ENCODE measurements at places on chromosomes 4 and X.

- no peak for DNase-seq
These were observed 51.8 kb downstream of the TASL start for GRCh38 chrX:30525732-30526131.

- peak; percentile 1 for DNase-seq
These were observed 13.7 kb downstream of the PFKFB1 start for GRCh38 chrX:54980334-54980733.

GRCh38 chrX:100939333-100939732 lies 10.6 kb upstream of the XKRX start:
- DNase-seq, result no peak

DNA sequence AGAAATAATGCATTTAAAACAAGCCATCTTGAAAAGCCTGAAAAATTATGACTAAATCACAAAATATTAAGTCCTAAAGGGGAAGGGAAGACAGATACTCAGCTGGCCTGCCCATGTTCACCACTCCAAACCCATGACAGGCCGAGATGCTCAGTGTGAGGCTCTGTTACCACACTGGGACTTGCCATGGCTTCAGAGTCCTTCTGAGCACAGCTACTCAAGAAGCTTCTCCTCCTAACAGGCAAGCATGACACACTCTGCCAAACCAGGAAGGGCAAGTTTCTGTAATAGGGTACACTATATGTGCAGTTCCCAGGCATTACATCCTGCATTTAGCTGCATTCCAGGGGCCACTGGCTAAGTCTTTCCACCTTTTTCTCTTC lies 34.0 kb upstream of the CYBB start:
- DNase-seq, result no peak

DNA sequence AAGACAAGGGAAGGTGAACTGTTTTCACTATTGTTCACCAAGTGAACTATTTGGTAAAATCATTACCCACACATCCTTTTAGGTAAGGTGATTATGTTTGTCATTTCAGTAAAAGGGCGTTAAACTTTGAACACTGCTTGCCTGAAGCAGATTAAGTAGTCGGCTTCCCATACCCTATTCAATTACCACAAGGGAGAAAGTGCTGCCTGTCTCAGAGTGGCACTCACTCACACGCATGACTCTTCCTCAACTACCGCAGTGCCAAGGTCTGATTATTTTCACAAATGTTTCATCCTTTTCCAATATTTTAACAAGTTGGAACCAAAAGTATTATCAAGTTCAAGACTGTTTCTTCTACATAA lies 11.0 kb downstream of the VEGFC start:
- no peak for DNase-seq

- DNase-seq, result peak; percentile 4
These were observed 66.6 kb downstream of the ING2 start for GRCh38 chr4:183571350-183571941.

GRCh38 chr4:31086756-31087330 lies 366.7 kb downstream of the PCDH7 start:
- DNase-seq, result peak; percentile 21

- no peak for DNase-seq
These were observed 186.4 kb upstream of the GALNT7 start for GRCh38 chr4:172982151-172982590.

DNA sequence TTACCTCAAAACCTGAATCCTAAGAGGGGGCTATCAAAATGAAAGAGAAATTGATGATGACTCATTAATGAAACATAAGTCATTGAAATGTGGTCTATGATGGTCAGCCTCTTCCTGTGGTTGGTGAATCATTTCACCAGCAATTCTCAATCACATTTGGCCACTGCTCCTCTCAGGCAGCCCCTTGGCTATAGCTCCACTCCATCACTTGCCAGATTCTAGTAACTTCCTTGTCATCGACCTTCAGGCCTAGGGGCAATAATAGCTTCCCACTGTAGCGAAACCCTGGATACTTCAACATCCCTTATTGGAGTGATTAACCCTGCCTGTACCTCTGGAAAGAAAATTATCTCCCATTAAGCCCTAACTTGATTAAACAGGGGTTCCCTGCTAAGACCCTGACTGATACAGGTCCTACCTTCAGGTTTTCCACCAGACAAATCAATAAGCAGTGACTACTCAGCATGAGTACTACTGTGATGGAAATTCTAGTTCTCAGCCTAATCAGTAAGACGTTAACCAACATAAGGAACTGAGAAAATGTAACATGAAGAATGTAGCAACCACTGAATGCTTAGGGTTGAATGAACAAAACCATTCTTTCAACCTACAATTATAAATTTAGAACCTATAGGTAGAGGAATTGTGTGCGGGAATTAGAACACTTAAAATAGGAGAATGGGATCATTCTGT lies 30.4 kb downstream of the ADH7 start:
- no peak for DNase-seq

GRCh38 chr4:52982255-52982945 lies 120.3 kb downstream of the RASL11B start:
- DNase-seq, result peak; percentile 77

GRCh38 chr4:145881989-145882388 lies 56.6 kb downstream of the ZNF827 start:
- DNase-seq, result no peak

GRCh38 chr4:142818031-142818430 lies 28.1 kb downstream of the INPP4B start:
- no peak for DNase-seq

- DNase-seq, result no peak
These were observed 291.3 kb upstream of the ANKRD50 start for GRCh38 chr4:125003840-125004239.

- DNase-seq, result no peak
These were observed 77.1 kb upstream of the EPHA5 start for GRCh38 chr4:65747386-65747785.

Measured in Ammon's horn (tissue), 1 donor.